ENCODE measurements at places on chromosomes 13 and 19.

DNA sequence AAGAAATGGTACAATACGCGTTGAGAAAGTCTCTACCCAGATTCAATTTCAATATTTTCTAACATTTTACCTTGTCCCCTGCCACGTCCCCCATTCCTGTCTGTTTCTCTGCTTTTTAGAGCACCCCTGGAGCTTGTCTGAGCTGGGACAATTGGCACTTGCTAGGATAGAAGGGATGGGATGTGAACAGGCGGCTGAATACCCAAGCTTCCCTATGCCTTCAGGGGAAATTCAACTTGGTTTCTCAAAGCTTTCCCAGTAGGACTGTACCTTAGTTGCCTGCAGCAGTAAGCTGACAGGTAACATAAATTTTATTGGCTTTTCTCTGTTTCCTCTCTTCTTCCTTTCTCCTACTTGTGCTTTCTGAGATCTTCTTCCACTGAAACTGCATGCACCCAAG, 1663.3 kb downstream of the EFNB2 start:
- DNase-seq = no peak

- DNase-seq = peak; percentile 11
Measured at GRCh38 chr19:55247621-55248099, 11.2 kb downstream of the PPP6R1 start.

DNA sequence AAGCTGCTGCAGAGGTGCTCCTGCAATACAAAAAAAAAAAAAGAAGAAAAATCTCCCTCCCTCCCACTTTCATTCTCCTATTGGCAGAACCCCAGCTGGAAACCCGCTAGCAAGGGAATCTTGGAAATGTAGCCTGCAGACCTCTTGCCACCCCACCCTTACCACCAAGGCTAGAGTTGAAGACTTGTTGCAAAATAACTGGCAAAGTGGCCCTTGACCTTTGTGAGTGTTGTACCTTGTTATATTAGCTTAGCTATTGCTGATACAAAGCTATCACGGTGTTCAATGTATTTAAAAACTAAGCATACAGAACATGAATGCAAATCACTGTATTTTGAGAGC, 57.5 kb upstream of the KCTD4 start:
- DNase-seq = peak; percentile 61

DNA sequence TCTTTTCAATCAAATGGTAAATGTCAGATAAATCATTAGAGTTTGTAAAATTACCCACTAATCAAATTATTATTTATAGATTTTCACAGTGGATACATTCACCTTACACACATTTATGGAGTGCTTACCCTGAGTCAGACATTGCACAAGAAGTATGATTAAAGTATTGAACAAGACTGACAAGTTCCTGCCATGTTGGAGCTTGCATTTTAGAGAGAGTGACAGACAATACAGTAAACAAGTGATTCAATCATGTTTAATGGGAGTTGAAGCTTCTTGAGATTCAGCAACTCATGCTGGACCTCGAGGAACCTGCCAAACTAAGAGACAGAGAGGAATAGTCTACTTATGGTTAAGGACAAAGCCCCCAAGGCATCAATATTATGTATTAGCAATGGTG, 487.8 kb downstream of the PCDH17 start:
- no peak for DNase-seq

- DNase-seq = no peak
Measured at GRCh38 chr13:23966221-23966690, 69.0 kb upstream of the C1QTNF9B start.

GRCh38 chr13:42592915-42593900, 19.3 kb downstream of the TNFSF11 start:
- DNase-seq = no peak

DNA sequence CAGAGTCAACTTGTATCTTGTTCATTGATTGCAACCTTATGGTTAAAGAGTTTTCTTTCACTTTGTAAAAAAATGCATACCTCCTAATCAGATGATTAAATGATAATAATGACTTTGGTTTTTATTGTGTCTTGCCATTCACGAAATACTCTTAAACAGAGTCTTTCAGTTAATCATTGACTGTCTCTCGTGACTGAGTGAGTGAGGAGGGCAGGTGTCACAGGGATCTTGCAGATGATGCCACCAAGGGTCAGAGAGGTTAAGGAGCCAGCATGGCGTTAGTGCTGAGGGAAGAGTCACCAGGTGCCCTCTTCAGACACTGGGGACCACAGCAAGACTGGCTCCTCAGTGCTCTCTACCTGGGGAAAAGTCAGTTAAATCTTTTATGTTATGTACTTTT, 8.0 kb downstream of the GPATCH1 start:
- no peak for DNase-seq

DNA sequence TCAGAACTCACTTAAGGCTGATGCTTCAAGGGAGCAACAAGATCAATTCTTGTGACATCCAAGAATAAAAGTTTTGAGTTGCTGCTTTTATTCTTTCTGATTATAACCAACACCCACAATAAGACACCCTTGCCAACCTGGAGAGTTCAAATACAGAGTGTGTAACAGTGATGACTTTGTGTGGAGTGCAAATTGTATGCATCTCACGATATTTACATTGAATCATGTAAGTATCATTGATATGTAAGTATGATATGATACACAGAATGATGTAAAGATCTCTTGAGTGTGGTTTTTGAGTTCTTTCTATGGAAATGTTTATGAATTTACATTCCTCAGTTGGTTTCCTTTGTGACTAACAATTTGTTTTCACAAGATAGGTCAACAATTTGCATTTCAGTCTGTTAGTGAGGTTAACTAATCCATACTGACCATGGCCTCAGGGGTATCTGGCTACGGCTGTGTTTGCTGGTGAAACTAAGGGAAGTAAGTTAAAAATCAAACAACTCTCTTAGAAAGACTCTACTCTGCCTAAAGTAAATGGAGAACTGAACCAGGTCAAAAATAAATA, 12.4 kb downstream of the LHFPL6 start:
- no peak for DNase-seq

DNA sequence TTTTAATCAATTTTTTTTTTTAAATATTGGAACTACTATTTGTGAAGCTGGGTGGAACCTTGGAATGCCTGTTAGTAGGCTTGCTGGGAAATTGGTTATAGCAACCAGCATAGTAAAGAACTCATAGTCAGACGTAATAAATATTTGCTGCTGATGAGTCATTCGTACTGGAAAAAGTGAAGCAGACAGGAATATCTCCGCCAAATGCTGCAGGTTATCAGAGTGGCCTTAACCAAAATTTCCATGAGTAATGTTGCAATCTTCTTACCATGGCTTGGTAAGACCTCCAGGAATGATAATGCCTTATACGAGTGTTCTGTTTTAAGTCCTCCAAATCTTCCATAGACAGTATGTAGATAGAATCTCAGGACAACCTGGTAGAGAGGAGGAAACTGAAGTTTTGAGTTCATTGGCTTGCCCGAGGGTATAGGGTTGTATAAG, 34.2 kb downstream of the MBNL2 start:
- DNase-seq = peak; percentile 89

- no peak for DNase-seq
Measured at GRCh38 chr13:65378484-65378883, 1851.7 kb downstream of the PCDH9 start.

DNA sequence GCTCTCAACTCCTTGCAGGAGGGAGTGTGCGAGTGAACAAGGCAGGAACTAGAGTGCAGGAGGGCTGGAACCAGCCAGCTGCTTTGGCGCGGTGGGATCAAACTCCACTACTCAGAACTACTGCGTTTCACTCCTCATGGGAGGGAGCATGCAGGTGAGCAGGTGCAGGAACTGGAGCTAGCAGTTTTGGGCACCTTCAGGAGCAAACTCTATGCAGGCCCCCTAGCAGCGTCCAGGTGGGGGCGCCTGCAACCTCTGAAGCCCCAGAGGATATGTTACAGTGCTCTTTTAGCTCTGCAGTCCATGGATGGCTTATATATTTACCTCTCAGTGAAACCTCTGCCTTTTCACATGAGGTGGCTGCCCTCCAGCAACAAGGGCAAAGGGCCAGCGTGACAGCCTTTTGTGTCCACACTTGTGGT, 1303.4 kb downstream of the PCDH9 start:
- DNase-seq = peak; percentile 25

DNA sequence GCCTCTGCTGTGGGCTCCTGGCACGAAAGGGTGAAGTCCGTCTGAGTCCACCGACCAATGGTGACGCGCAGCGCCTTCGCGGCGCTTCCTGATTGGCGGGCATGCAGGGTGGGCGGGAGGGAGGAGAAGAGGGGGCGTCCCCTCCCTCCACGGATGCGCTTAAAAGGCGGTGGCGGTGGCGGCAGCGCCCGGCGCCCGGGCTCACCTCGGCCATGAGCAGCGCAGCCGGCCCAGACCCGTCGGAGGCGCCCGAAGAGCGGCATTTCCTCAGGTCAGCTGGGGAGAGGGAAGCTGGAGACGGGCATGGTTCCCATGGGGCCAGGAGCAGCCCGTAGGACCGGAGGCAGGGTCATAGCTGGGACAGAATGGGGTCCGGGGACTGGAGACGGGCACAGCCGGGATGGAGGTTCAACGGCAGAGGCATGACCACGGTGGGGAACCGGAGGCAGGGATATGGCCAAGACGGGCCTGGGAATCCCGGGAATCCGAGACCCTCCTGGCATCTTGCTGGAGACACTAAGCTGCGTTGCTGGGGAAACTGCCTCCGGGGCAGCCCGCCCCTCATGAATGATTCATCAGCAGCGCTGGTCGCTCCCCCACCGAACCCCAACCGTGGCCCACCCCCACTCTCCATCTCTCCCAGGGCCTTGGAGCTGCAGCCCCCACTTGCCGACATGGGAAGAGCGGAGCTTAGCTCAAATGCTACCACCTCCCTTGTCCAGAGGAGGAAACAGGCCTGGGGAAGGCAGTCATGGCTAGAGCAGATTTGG, at the start of gene YJEFN3:
YJEFN3 (plus strand) TSS at position 191 of the 770 bp plus-strand sequence; CDS start at position 213, 22 bp downstream.
- DNase-seq = peak; percentile 88

GRCh38 chr19:18761531-18762110, 29.5 kb downstream of the COMP start:
- DNase-seq = no peak

DNA sequence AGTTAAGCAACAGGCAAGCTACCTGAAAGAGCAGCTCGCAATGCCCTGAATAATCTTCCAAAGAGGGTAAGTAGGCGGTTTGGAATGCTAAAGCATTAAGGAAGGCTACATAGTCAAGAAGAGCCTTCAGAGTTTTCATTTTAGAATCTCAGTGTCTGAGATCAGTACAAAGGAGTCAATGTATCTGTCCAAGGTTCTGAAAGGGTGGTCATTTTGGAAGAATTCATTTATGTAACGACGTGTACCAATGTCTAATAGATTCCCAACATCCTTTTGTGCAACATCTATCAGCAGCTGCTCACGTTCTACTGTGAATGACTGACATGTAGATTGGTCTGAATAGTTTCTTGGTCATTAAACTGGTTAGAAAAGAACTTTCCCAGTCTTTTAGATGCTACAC, 15.2 kb downstream of the ZNF665 start:
- no peak for DNase-seq

DNA sequence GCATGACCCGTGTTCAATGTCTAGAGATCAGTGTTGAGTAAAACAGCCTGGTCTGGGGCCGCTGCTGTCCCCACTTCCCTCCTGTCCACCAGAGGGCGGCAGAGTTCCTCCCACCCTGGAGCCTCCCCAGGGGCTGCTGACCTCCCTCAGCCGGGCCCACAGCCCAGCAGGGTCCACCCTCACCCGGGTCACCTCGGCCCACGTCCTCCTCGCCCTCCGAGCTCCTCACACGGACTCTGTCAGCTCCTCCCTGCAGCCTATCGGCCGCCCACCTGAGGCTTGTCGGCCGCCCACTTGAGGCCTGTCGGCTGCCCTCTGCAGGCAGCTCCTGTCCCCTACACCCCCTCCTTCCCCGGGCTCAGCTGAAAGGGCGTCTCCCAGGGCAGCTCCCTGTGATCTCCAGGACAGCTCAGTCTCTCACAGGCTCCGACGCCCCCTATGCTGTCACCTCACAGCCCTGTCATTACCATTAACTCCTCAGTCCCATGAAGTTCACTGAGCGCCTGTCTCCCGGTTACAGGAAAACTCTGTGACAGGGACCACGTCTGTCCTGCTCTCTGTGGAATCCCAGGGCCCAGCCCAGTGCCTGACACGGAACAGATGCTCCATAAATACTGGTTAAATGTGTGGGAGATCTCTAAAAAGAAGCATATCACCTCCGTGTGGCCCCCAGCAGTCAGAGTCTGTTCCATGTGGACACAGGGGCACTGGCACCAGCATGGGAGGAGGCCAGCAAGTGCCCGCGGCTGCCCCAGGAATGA, 1.5 kb upstream of the CEACAM5 start:
- peak; percentile 14 for DNase-seq

- no peak for DNase-seq
Measured at GRCh38 chr19:34171539-34171876, 796 bp upstream of the LSM14A start.

GRCh38 chr19:33810821-33811220, 14.2 kb downstream of the KCTD15 start:
- no peak for DNase-seq

- no peak for DNase-seq
Measured at GRCh38 chr13:29294821-29295220, 300.7 kb downstream of the SLC7A1 start.

- DNase-seq = no peak
Measured at GRCh38 chr13:91167706-91168385, 179.6 kb upstream of the MIR17HG start.

GRCh38 chr13:42418184-42418583, 146.2 kb downstream of the AKAP11 start:
- DNase-seq = no peak

DNA sequence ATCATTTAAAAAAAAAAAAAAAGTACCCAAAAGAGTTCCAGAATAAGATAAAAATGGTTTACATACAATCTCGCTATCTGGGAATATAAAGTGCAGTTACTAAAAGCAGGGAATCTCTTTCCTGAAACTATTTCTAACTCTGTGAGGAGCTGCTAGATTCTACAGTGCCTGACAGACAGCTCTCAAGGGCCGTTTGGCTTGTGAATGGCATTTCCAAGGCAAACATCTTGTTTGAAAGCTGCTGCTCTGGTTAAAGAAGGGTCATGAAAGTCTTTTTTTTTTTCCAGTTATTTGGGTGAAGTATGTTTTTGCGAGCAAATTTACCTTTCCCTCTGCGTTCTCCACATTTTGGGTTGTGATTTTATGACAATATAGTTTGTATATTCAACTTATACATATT, 29.0 kb upstream of the CEACAM21 start:
- no peak for DNase-seq

DNA sequence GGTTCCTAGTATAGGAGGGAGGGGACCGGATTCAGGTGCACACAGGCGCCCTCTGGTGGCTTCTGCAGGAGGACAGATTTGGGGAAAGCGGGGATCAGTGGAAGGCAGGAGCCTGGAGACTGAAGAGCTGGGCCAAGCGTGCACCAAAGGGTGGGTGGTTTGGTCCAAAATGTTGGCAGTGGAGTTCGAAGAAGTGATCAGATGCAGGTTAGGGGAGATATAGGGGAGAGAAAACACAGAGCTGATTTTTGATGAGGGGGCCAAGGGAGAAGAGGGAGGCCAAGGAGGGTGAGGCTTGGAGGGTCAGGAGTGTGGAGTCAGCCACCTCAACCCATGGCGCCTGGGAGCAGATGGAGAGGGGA, 6.8 kb upstream of the CARM1 start:
- DNase-seq = peak; percentile 87

- DNase-seq = no peak
Measured at GRCh38 chr19:30896554-30896953, 452.7 kb downstream of the TSHZ3 start.

Data from astrocyte of the hippocampus (primary cell).